ENCODE measurements at places on chromosomes 13 and 19. TPM values are rescaled to one million over a fixed set of nuclear protein-coding genes. Genes with fewer than 3 reads are reported as not detected.

ARHGAP45 gene
- 310 TPM for total RNA-seq

SYNGR4 gene
- not detected for total RNA-seq

SLC25A30 gene
- 20.5 TPM for total RNA-seq

MRPS31 gene
- total RNA-seq = 39.8 TPM

ZNF793 gene
- 4.4 TPM for total RNA-seq

Measured in activated T-helper 17 cell treated with anti-CD3 and anti-CD28 coated beads, Interleukin-2, amount 50 U/mL, for 72 hours (primary cell).